ENCODE measurements at places on chromosomes 1 and 21. TPM values are rescaled to one million over a fixed set of nuclear protein-coding genes. Genes with fewer than 3 reads are reported as not detected.

DNA sequence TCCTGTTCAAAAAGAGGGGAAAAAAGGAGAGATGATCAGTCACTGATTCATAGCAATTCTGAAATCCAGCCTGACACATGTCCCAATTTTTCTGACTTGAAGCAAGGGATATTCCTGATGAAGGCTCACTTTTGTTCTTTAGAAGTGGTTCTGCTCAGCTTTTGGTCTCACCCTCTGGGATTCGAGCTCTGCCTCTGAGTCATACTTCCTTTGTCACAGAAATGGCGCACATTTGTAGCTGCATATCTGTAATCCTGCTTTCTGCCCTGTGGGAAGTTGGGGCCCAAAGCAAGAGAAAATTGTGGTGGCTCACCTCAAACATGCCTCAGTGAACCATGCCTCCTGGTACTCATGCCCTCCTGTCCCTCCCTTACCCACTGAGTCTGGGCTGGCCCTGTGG, 22.3 kb upstream of the FAM78B start:
- H3K27me3 ChIP-seq: no peaks in the 10 kb centered on the region
- H3K36me3 ChIP-seq: no peaks in the 10 kb centered on the region
- no peak overlapping the region for H3K4me3 ChIP-seq
- H3K27ac ChIP-seq: no peak overlapping the region
- no peak for DNase-seq

The CHODL gene
- not detected for total RNA-seq

The OR6K3 gene
- not detected for total RNA-seq

- H3K4me3 ChIP-seq: no peak overlapping the region
- no peaks in the 10 kb centered on the region for H3K27me3 ChIP-seq
- DNase-seq: no peak
- H3K4me1 ChIP-seq: no peaks in the 10 kb centered on the region
- H3K36me3 ChIP-seq: peaks cover 3% of the 10 kb centered on the region
- no peak overlapping the region for H3K27ac ChIP-seq
Observed at GRCh38 chr1:6221210-6221784, 14.5 kb downstream of the ICMT start.

DNA sequence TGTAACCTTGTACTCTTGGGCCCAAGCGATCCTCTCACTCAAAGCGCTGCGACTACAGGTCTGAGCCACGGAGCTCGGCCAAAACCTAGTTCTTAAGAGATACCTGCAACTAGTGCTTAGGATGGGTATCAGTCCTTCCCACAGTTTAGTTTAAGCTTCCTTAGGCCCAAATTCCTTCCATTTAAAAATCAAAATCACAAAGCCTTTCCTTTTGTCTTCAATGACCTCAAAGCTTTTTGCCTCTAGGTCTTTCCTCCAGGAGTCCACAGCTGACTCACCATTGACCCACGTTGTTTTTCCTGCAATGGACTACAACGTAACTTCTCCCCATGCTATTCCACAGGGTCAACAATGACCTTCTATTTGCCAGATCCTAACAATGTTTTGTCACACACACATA, 64.0 kb downstream of the APP start:
- peaks cover 6% of the 10 kb centered on the region for H3K36me3 ChIP-seq
- H3K27me3 ChIP-seq: no peaks in the 10 kb centered on the region
- no peak for DNase-seq
- H3K4me3 ChIP-seq: no peak overlapping the region

GRCh38 chr1:221887758-221888157, 145.9 kb upstream of the DUSP10 start:
- no peak for DNase-seq
- no peaks in the 10 kb centered on the region for H3K4me1 ChIP-seq
- H3K4me3 ChIP-seq: no peak overlapping the region
- H3K27ac ChIP-seq: no peak overlapping the region
- H3K27me3 ChIP-seq: no peaks in the 10 kb centered on the region

- no peak overlapping the region for H3K27ac ChIP-seq
- peak; percentile 76 for DNase-seq
- H3K27me3 ChIP-seq: no peaks in the 10 kb centered on the region
- peaks cover 3% of the 10 kb centered on the region for H3K36me3 ChIP-seq
- H3K4me3 ChIP-seq: no peak overlapping the region
- no peaks in the 10 kb centered on the region for H3K4me1 ChIP-seq
Observed at GRCh38 chr1:207797229-207797973, 45.5 kb downstream of the CD46 start.

DNA sequence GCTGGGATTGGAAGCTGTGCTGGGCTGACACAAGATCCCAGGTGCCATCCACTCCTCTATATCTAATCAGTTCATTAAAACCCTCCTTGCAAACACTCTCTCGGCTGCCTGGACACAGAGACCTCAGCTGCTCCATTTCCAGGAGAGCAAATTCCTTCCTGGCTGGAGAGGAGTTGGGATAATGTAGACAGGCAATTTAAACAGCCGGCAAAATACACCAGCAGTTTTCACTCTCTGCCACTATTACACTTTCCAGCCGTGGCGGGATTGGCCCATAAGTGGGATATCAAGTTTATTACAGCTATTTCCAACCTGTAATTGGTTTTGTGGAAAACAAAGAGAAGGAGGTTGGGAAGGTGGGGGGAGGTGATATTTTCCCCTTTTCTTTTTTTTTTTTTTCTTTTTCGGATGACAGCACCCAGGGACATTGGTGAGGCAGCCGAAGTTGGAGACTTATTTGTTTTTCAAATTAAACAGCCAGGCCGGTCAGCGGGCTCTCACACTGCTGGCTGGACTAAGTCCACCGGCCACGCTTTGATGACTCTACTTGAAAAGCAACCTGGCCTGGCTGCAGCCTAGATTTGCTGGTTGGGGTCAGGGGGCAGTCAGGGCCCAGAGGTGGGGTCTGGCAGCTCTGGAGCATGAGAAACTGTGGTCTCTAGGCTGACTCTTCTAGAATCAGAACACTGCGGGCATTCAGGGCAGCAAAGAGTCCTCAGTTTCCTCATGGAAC, 177.4 kb downstream of the IGSF21 start:
- peaks cover 1% of the 10 kb centered on the region for H3K27me3 ChIP-seq
- no peaks in the 10 kb centered on the region for H3K36me3 ChIP-seq
- H3K4me3 ChIP-seq: no peak overlapping the region
- peaks cover 33% of the 10 kb centered on the region for H3K4me1 ChIP-seq

GRCh38 chr1:24704411-24705259, 40.6 kb upstream of the CLIC4 start:
- peak overlapping the region; percentile 79 for H3K27ac ChIP-seq
- peak overlapping the region; percentile 31 for H3K4me3 ChIP-seq
- H3K27me3 ChIP-seq: 0 out of 2 replicates have a peak, but pooled peaks cover under 1% of the 10 kb centered on the region
- peaks cover 57% of the 10 kb centered on the region for H3K4me1 ChIP-seq
- DNase-seq: no peak
- H3K36me3 ChIP-seq: no peaks in the 10 kb centered on the region

GRCh38 chr1:13813398-13814012, 113.5 kb downstream of the PRDM2 start:
- H3K4me3 ChIP-seq: no peak overlapping the region
- DNase-seq: no peak
- no peaks in the 10 kb centered on the region for H3K4me1 ChIP-seq
- no peak overlapping the region for H3K27ac ChIP-seq
- no peaks in the 10 kb centered on the region for H3K27me3 ChIP-seq

GRCh38 chr1:6360117-6360496, 33.5 kb downstream of the ACOT7 start:
- peak overlapping the region; percentile 72 for H3K27ac ChIP-seq
- peak overlapping the region; percentile 38 for H3K4me3 ChIP-seq
- H3K4me1 ChIP-seq: peaks cover 72% of the 10 kb centered on the region
- DNase-seq: no peak
- no peaks in the 10 kb centered on the region for H3K27me3 ChIP-seq

GRCh38 chr1:219460896-219461815, 151.7 kb downstream of the ZC3H11B start:
- H3K36me3 ChIP-seq: no peaks in the 10 kb centered on the region
- H3K4me3 ChIP-seq: no peak overlapping the region
- H3K27ac ChIP-seq: no peak overlapping the region
- DNase-seq: no peak
- H3K27me3 ChIP-seq: no peaks in the 10 kb centered on the region

- DNase-seq: no peak
- H3K27me3 ChIP-seq: no peaks in the 10 kb centered on the region
- H3K4me3 ChIP-seq: no peak overlapping the region
- no peaks in the 10 kb centered on the region for H3K36me3 ChIP-seq
Observed at GRCh38 chr1:168504064-168504837, 39.5 kb downstream of the XCL2 start.

The DNAJC28 gene
- 2.5 TPM for total RNA-seq

DNA sequence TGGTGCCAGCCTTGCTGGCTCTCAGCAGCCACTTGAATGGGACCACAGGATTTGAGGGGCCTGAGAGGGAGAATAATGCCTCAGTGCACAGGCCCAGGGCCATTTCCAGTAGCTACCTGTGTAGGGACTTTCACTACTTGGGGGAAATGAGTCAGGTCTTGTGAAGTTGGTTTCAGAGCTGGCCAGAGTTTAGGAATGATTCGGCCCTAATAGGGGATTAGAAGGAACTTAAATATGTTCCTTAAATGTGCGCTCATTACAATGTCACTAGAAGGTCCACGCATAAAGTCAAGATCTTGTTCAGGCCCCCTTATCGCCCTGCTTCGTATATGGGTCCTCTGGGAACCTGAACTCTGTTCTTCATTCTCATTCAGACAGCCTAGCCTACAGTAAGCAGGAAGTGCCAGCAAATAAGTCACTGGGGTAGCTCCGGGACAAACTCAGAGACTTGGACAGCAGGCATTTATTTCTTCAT, 5.6 kb upstream of the AKR1A1 start:
- peak overlapping the region; percentile 65 for H3K4me3 ChIP-seq
- no peaks in the 10 kb centered on the region for H3K36me3 ChIP-seq
- H3K27me3 ChIP-seq: no peaks in the 10 kb centered on the region
- no peak for DNase-seq

The ADAMTS1 gene
- total RNA-seq: 0.02 TPM

The KCNN3 gene
- total RNA-seq: not detected

The CFHR1 gene
- not detected for total RNA-seq

GRCh38 chr21:29365661-29366265, 67.0 kb downstream of the BACH1 start:
- H3K27me3 ChIP-seq: no peaks in the 10 kb centered on the region
- H3K27ac ChIP-seq: no peak overlapping the region
- no peak for DNase-seq
- 0 out of 2 replicates have a peak, but pooled peaks cover 6% of the 10 kb centered on the region for H3K4me1 ChIP-seq

DNA sequence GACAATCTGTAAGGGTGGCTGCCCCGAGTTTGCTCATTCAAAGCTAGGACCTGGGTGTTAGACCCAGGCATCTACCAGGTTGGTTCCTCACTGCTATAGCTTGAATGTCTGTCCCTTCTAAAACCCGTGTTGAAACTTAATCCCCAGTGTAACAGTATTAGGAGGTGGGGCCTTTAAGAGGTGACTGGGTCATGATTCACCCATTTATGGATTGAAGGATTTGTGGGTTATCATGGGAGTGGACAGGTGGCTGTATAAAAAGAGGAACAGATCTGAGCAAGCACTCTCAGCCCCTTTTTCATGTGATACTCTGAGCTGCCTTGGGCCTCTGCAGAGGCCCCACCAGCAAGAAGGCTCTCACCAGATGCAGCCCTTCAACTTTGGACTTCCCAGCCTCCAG, 29.4 kb downstream of the PSMG1 start:
- H3K36me3 ChIP-seq: no peaks in the 10 kb centered on the region
- DNase-seq: no peak
- no peak overlapping the region for H3K27ac ChIP-seq
- no peak overlapping the region for H3K4me3 ChIP-seq
- H3K27me3 ChIP-seq: peaks cover 4% of the 10 kb centered on the region
- no peaks in the 10 kb centered on the region for H3K4me1 ChIP-seq

The SERPINC1 gene
- total RNA-seq: 205 TPM

The BRINP3 gene
- not detected for total RNA-seq

DNA sequence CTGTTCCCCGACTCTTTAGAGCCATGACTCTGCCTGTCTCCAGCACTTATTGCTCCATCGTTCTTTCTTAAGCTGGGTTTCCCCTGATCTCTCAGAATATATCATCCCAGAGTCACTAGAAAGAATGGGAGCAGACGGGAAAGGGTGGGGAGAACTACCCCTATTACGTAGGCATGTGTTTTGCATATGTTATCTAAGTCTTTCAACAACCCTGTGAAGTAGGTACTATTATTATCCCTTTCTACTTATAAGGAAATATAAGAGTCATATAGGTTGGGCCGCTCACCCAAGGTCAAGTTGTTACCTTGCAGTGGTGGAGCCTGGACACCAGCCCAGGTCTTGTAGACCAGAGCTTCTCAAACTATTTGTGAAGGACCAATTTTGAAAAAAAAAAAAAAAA, 38.7 kb downstream of the ELF3 start:
- H3K4me3 ChIP-seq: no peak overlapping the region
- DNase-seq: no peak
- H3K27ac ChIP-seq: no peak overlapping the region
- H3K27me3 ChIP-seq: no peaks in the 10 kb centered on the region

DNA sequence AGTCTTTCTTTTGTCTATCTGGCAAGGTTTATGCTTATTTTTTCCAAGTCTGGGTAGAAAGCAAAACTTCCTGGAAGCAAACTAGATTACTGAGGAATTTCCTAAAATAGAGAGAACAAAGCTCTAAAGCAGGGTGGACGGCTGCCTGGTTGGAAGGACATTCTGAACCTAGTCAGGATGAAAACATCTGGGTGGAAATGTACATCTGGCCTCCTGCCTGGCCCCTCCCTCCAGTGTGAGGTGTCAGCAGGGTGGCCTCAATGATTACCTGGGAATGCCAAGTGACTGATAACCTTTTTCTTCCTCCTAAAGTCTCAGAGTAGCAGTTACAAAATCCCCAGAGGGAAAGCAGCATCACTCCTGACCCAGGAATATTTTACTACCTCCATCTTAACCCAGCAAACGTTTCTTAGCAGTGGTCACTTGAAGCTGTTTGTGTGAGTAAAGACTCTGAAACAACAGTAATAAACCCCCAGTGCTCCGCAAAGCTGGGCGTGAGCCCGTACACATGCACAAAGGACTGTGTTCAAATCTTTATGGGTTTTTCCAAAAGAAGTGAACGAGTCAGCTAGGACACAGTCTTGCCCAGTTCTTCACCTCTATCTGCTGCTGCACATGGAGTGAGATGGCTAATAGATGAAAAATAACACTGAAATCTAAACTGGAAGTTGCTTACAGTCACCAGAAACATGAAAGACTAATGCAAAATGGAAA, 18.9 kb downstream of the ANGPTL7 start:
- no peaks in the 10 kb centered on the region for H3K27me3 ChIP-seq
- DNase-seq: no peak
- peaks cover 19% of the 10 kb centered on the region for H3K4me1 ChIP-seq
- H3K36me3 ChIP-seq: peaks cover 19% of the 10 kb centered on the region
- H3K27ac ChIP-seq: no peak overlapping the region
- no peak overlapping the region for H3K4me3 ChIP-seq

GRCh38 chr1:100152271-100152670, 19.3 kb downstream of the TRMT13 start:
- no peaks in the 10 kb centered on the region for H3K36me3 ChIP-seq
- no peak overlapping the region for H3K27ac ChIP-seq
- H3K4me1 ChIP-seq: no peaks in the 10 kb centered on the region
- no peaks in the 10 kb centered on the region for H3K27me3 ChIP-seq
